ENCODE measurements at places on chromosomes 7 and 10. TPM values are rescaled to one million over a fixed set of nuclear protein-coding genes. Genes with fewer than 3 reads are reported as not detected.

Gene TMEM130
- total RNA-seq, result 19.3 TPM

Gene GRM3
- total RNA-seq, result not detected

- no peak for DNase-seq
- no peaks in the 10 kb centered on the region for H3K36me3 ChIP-seq
- no peak overlapping the region for H3K27ac ChIP-seq
- no peaks in the 10 kb centered on the region for H3K27me3 ChIP-seq
- no peaks in the 10 kb centered on the region for H3K4me1 ChIP-seq
Observed at GRCh38 chr7:110283056-110283455, 807.9 kb upstream of the LRRN3 start.

- peaks cover 41% of the 10 kb centered on the region for H3K27me3 ChIP-seq
- no peak for DNase-seq
- H3K27ac ChIP-seq, result no peak overlapping the region
- peaks cover 3% of the 10 kb centered on the region for H3K4me1 ChIP-seq
Observed at GRCh38 chr7:150971242-150972022, 6.7 kb downstream of the KCNH2 start.

DNA sequence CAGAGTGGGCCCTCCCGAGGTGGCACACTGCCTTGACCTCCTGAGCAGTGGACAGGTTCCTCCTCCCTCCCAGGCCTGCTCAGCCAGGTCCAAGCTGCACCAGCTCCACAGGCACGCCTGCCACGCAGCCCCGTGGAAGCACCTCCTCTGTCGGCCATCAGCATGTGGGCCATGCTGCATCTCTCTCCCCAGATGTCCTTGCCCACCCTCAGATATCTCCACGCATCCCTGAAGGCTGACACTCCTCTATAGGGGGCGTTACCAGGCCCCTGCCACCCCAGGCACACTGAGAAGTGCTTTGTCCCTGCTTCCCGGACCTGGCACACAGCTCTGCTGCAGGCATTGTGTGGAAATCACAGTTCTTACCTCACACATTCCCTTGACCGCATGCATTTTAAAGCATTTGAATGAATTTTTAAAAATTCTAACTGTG, 598.5 kb downstream of the SDK1 start:
- H3K4me1 ChIP-seq, result no peaks in the 10 kb centered on the region
- H3K36me3 ChIP-seq, result no peaks in the 10 kb centered on the region
- no peak overlapping the region for H3K27ac ChIP-seq
- no peak for DNase-seq

DNA sequence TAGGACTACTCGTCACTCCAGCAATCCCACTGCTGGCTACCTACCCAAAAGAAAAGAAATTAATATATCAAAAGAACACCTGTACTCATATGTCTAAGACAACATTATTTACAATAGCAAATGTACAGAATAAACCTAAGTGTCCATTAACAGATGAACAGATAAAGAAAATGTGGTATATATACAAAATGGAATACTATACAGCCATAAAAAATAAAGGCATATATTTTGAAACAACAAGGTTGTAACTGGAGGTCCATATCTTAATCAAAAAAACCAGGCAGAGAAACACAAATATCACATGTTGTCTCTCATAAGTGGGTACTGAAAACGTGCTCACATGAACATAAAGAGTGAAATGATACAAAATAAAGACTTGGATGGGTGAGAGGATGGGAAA, 1073.3 kb upstream of the PHF14 start:
- no peaks in the 10 kb centered on the region for H3K27me3 ChIP-seq
- H3K4me3 ChIP-seq, result no peak overlapping the region
- no peak for DNase-seq
- H3K4me1 ChIP-seq, result no peaks in the 10 kb centered on the region
- H3K36me3 ChIP-seq, result peaks cover 2% of the 10 kb centered on the region
